ENCODE measurements at places on chromosomes 3 and 15.

GRCh38 chr3:52524258-52524751 lies 9.4 kb downstream of the NT5DC2 start:
- DNase-seq = no peak

GRCh38 chr3:177041021-177041729 lies 156.1 kb downstream of the TBL1XR1 start:
- DNase-seq = no peak

DNA sequence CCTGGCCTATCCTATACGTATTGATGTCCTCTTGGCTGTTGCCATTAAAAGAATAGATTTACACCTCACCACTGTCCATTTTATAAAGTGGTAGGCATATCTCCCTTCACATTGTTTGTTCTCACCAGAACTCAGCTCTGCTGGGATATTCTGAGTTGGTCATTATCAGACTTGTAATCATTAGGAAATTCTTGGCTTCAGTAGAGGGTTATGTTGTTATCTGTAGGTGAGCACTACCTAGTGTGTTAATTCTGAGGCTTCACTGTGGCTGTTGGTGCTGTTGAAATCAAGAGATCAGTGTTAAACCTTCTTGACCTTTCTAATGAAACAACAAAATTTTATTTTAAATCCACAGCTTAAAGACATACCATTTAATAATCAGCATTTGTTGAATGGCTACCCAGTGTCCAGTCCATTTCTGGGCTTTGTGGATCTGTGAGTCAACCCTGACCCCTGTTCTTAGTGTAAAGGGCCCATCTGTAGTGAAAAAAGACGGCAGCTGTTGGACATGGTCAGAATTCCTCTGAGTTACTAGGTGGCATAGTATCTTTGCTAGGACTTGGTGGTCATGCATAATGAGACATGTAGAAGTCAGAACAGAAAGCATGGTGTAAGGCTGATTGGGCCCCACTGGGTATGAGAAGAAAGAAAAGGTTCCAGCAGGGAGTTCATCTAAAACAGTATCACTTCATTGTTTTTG lies 32.9 kb upstream of the P4HTM start:
- no peak for DNase-seq

GRCh38 chr3:160746976-160747375 lies 9.1 kb upstream of the PPM1L start:
- no peak for DNase-seq

DNA sequence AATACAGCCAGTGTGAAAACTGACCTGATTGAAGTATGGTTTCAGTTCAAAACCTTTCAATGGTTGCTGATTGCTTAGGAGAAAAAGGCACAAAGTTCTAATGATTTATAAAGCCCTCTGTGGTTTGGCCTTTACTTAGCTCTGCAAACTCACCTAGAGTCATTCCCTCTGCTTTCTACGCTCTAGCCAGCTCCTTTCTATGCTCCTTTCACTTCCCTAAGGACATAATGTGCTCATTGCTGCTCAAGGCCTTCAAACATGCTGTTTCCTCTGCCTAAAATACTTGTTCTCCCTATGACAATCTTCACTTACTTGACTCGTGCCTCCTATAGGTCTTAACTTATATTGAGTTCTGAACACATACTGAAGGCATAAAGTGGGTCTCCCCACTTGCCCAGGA lies 19.0 kb downstream of the RPL39L start:
- DNase-seq = no peak

- peak; percentile 30 for DNase-seq
These were observed 186.5 kb downstream of the FOXP1 start for GRCh38 chr3:71397046-71397445.

DNA sequence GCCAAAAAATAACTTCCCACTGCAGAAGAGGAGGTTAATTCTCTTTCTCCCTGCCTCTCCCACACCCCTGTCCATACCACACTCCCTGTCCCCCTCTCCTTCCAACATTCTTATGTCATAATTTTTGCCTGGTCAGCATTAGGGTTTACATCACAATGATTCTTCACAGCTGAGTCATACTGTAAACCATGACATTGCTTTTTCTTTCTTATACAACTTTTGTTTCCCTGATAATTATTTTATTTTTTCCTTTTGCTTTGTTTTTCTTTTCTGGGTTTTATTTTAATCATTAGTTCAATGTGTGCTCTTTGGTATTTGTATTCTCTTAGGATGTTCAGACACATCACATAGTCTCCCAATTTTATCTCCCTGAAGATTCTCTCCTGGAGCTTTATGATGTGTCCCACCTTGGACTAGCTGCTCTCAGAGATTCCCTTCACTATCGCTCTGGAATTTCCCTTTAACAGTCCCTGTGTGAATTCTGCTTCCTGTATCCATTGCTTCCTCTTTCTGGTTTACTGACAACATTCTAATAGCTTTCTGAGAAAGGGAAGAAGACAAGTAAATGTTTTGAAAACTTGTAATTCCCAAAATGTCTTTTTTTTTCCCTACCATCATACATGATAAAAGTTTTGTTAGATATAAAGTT lies 70.7 kb downstream of the SOX2 start:
- no peak for DNase-seq

GRCh38 chr15:85897895-85898717 lies 103.4 kb upstream of the KLHL25 start:
- no peak for DNase-seq

- no peak for DNase-seq
These were observed 231.1 kb upstream of the MDFIC2 start for GRCh38 chr3:70543493-70543892.

GRCh38 chr15:49904296-49904695 lies 214.7 kb downstream of the ATP8B4 start:
- no peak for DNase-seq

Measured in CD4-positive, alpha-beta T cell treated with Interleukin-21 for 1 hour (primary cell).